Heart right ventricle (tissue), 16 donors: ENCODE measurements at places on chromosomes 11 and 22. TPM values are rescaled to one million over a fixed set of nuclear protein-coding genes. Genes with fewer than 3 reads are reported as not detected.

- H3K27me3 ChIP-seq, result peaks cover 34% of the 10 kb centered on the region
- H3K27ac ChIP-seq, result no peak overlapping the region
- no peak for DNase-seq
- H3K36me3 ChIP-seq, result no peaks in the 10 kb centered on the region
- H3K4me3 ChIP-seq, result no peak overlapping the region
Observed at GRCh38 chr22:48247829-48248228, 1485.4 kb downstream of the TBC1D22A start.

GRCh38 chr22:26095256-26095956 lies 73.9 kb upstream of the SEZ6L start:
- H3K27ac ChIP-seq, result no peak overlapping the region
- no peak for DNase-seq
- H3K27me3 ChIP-seq, result peaks cover 22% of the 10 kb centered on the region
- no peaks in the 10 kb centered on the region for H3K36me3 ChIP-seq

- H3K27ac ChIP-seq, result no peak overlapping the region
- H3K27me3 ChIP-seq, result no peaks in the 10 kb centered on the region
- no peaks in the 10 kb centered on the region for H3K36me3 ChIP-seq
- no peak overlapping the region for H3K4me3 ChIP-seq
- H3K4me1 ChIP-seq, result no peaks in the 10 kb centered on the region
- no peak for DNase-seq
Observed at GRCh38 chr11:58998480-58999290, 59.4 kb downstream of the GLYATL1 start.

DNA sequence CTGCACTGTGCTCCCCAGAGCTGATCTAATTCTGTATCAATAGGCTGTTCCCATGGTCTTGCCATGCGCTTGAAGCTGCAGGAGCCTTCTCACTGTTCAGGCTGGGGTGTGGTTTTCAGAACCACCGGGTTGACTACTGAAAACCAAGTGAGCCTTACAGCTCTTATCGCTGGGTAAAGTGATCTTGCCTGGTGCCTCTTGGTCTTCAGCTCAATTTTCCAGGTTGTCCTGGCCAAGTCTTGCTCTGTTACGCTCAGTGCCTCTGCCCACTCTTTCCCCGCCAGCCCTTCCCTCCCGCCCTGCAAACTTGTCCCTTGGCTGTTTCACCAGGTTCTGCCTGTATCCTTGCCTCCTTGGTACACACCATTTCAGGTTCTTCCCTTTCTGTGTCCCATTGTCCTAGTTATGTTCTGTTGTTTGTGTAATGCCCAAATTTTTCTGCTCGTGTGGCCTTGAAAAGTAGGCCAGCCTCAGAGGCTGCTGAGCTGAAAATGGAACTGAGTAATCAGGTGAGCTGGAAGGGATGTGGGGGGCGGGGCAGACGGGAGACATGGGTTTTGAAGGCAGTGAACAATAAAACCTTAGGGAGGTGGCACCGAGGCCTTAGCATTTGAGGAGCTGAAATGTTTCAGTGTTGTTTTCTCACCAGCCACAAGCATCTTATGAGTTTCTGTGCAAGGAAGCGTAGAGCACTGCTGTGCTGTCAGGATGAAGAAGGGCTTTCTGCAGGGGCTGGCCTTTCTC lies 11.2 kb downstream of the PEX26 start:
- peaks cover 20% of the 10 kb centered on the region for H3K36me3 ChIP-seq
- peaks cover 23% of the 10 kb centered on the region for H3K4me1 ChIP-seq
- no peak overlapping the region for H3K4me3 ChIP-seq
- H3K27me3 ChIP-seq, result no peaks in the 10 kb centered on the region
- DNase-seq, result no peak
- peak overlapping the region; percentile 53 for H3K27ac ChIP-seq

GRCh38 chr11:77517226-77517625 lies 43.3 kb upstream of the PAK1 start:
- no peaks in the 10 kb centered on the region for H3K36me3 ChIP-seq
- no peak for DNase-seq
- H3K27ac ChIP-seq, result no peak overlapping the region
- no peaks in the 10 kb centered on the region for H3K27me3 ChIP-seq

DNA sequence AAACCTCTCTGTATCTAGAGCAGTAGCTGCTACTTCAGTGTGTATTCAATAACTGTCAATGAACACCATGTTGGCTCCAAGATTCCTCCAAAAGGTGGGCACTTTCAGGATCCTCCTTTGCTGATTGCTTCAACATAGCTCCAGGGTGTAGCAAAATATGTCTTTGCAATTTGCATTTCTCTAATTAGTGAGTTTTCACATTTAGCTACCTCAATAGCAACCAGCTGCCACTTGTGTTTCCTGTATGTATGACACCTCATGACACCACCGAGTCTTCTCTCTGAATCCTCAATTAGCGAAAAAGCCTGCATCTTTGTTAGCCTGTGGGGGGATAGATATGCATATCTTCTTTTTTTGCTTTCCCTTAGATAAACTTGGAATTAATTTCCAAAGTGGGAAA lies 898.3 kb upstream of the FAT3 start:
- no peaks in the 10 kb centered on the region for H3K27me3 ChIP-seq
- no peak overlapping the region for H3K4me3 ChIP-seq
- H3K4me1 ChIP-seq, result no peaks in the 10 kb centered on the region

DNA sequence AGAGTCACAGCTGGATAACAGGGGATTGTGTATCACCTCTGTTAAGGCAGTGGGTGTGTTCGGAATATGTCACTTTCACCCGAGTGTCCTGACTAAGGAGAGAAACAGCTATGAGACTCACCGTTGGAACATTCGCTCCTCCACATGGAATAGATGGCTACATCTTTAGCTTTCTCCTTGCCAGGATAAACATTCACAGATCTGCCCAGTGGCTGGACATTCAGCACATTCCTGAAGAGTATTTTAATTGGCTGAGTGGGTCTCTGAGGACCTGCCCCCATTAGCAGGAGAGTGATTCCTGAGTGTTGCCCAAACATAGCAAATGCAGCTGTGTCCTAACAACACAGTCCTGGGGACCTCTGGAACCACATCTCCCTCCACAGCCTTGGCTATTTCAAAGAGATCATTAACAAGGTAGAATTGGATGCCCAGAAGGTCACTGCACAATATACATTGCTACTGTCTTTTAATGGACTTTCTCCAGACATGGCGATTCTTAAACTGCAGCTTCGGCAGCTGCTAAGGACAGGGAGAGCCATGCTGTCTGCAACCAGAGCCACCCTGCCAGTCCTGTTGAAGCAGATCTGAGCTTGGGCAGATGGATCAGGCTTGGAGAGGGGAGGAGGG lies 435.0 kb upstream of the CADM1 start:
- H3K36me3 ChIP-seq, result no peaks in the 10 kb centered on the region
- H3K27me3 ChIP-seq, result no peaks in the 10 kb centered on the region

DNA sequence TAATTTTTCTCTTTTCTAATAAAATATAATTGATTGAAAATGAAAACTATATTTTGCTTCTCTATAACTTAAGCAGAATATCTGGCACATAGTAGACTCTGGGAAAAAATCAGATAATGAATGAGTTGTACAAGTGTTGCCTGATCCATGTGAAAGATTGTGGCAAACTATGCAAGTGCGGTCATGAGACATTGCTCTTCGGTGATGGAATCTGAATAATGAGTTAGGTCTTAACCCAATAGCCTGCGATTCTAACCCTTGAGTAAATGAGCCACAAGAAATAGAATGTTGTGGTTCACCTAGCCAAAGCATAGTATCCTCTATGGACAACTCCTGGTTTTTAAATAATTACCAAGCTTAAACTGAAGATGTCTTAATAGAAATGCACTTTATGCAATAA lies 333.7 kb upstream of the LUZP2 start:
- no peaks in the 10 kb centered on the region for H3K4me1 ChIP-seq
- H3K4me3 ChIP-seq, result no peak overlapping the region
- no peak overlapping the region for H3K27ac ChIP-seq
- H3K27me3 ChIP-seq, result no peaks in the 10 kb centered on the region

DNA sequence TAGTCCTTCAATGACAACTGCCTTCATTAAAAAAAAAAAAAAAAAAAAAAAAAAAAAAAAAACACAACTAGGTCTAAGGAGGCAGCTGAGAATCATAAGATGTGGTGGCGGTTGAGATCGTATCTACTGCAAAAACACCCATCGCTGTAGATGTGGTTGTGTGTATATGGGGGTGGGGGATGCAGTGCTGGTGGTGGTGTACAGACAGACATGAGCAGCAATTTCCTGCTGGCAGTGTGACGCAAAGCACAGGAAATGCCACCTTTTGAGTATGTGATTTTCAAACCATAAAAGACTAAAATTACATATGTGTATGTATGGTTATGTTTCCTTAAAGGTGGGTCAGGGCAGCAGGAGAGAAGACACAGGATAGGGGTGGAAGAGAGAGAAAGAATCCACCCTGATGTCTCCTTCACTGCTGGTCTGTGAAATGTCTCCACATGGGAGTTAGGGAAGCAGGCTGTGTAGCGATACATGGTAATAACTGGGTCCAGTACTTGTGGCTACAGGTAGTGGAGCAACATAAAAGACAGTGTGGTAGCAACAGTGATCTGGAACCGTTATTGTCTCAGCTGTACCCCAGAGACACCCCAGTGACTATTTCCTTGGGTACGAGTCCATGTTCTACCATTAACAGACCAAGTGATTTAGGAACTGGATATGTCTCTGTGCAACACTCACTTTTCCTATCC lies 57.9 kb downstream of the SYTL2 start:
- no peak for DNase-seq
- H3K36me3 ChIP-seq, result no peaks in the 10 kb centered on the region
- no peaks in the 10 kb centered on the region for H3K4me1 ChIP-seq
- H3K27me3 ChIP-seq, result no peaks in the 10 kb centered on the region
- no peak overlapping the region for H3K27ac ChIP-seq

DNA sequence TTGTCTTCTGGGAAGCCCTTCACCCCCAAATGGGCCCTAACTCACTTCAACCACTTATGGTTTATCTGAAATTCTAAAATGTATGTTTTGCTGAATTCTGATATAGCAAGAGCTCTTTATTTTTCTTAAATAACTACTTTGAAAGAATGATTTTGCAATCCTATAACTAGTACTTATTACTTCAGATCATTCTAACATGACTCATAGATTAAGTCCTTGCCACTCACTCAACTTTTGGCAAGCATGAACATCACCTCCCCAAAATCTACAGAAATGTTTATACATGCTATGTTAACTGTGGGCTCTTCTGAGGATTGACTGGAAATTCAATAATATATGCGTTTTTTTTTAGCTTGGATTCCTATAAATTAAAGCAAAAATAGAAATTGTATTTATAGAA lies 367.4 kb upstream of the FAT3 start:
- H3K27ac ChIP-seq, result no peak overlapping the region
- H3K36me3 ChIP-seq, result no peaks in the 10 kb centered on the region
- H3K27me3 ChIP-seq, result no peaks in the 10 kb centered on the region

DNA sequence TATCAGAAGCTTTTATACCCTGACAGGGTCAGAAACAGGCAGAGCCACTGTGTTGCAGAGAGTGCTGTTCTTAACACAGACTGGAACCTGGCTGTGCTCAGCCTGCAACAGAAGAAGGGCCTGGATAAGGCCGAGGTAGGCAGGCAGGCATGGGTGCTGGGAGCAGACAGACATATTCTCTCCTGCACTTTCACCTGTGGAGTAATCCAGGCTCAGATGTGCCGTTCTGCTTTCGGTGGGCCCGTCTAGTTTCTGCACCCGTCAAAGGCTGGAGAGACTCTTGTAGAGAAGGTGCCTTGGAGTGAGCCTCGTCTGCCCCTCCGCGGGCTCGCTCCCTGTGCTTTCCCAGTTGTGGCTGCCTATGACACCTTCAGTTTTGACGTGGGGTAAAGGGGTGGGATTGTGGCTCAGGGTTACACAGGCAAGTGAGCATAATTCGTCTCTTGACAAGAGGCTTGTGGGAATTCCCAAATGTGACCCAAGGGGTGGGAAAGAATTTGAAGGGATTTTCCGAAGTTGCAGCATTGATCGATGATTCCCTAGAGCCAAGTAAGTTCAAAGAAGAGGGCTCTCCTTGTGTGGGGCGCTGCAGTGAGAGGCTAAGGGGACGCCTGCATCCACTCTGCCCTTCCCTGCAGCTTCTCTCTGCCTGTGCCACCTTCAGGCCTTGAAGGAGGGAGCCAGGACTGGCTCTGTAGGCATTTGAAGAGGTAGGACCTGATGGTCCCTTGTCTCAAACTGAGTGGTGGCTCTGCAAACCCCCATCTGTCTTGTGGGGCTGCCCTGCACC lies 16.2 kb upstream of the ST3GAL4 start:
- H3K4me1 ChIP-seq, result peaks cover 36% of the 10 kb centered on the region
- DNase-seq, result no peak
- peaks cover 44% of the 10 kb centered on the region for H3K36me3 ChIP-seq
- peak overlapping the region; percentile 67 for H3K27ac ChIP-seq

DNA sequence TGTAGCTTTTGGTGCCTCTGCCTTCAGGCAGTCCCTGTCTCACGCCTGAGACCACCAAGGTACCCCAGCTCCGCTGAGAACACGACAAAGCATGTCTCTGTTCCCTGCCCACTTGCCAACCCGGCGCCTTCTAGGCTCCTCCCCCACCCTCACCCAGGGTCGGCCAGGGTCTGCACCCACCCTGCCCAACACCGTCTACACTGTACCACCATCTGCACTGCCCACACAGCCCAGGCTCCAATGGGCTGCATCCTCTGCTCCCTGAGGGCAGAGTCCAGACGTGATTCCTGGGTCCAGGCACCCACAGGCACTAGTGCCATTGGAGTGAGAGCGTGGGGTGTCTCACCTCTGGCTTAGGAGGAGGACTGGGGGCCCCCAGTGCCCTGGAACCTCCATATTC lies 22.8 kb upstream of the ACR start:
- peaks cover 13% of the 10 kb centered on the region for H3K27me3 ChIP-seq
- peaks cover 36% of the 10 kb centered on the region for H3K36me3 ChIP-seq
- no peak overlapping the region for H3K27ac ChIP-seq
- H3K4me3 ChIP-seq, result no peak overlapping the region

GRCh38 chr11:6825231-6825744 lies 20.2 kb upstream of the OR10A5 start:
- no peak overlapping the region for H3K4me3 ChIP-seq
- no peaks in the 10 kb centered on the region for H3K4me1 ChIP-seq
- H3K27ac ChIP-seq, result no peak overlapping the region

- no peak for DNase-seq
- peaks cover 13% of the 10 kb centered on the region for H3K27me3 ChIP-seq
- no peaks in the 10 kb centered on the region for H3K4me1 ChIP-seq
- no peak overlapping the region for H3K4me3 ChIP-seq
Observed at GRCh38 chr22:26983311-26983710, 325.9 kb downstream of the MIAT start.

- H3K4me3 ChIP-seq, result no peak overlapping the region
- H3K36me3 ChIP-seq, result no peaks in the 10 kb centered on the region
- H3K27ac ChIP-seq, result peak overlapping the region; percentile 87
- H3K4me1 ChIP-seq, result peaks cover 31% of the 10 kb centered on the region
- H3K27me3 ChIP-seq, result no peaks in the 10 kb centered on the region
Observed at GRCh38 chr11:118207079-118207478, 17.7 kb downstream of the JAML start.

Gene OR5A1
- not detected for total RNA-seq

Gene SPON1
- total RNA-seq, result 14.7 TPM

Gene DAGLA
- total RNA-seq, result 5.0 TPM

Gene E2F8
- total RNA-seq, result 3.3 TPM

Gene C11orf86
- not detected for total RNA-seq

Gene PACSIN2
- 57.4 TPM for total RNA-seq

Gene SLC22A12
- not detected for total RNA-seq

Gene FOLR1
- 0.23 TPM for total RNA-seq

Gene MS4A2
- 0.20 TPM for total RNA-seq

Gene MS4A4A
- total RNA-seq, result 3.0 TPM

Gene ME3
- total RNA-seq, result 34.5 TPM

Gene KRTAP5-4
- not detected for total RNA-seq

Gene TREH
- not detected for total RNA-seq

Gene PLEKHA7
- total RNA-seq, result 17.5 TPM

Gene MAPK8IP2
- total RNA-seq, result 0.13 TPM
